ENCODE measurements at places on chromosomes 16 and 17.
A peak's percentile ranks its signal among the peaks of the same experiment; 100 is the strongest.

- DNase-seq = no peak
Measured at GRCh38 chr17:57207396-57207795, 48.9 kb upstream of the MSI2 start.

DNA sequence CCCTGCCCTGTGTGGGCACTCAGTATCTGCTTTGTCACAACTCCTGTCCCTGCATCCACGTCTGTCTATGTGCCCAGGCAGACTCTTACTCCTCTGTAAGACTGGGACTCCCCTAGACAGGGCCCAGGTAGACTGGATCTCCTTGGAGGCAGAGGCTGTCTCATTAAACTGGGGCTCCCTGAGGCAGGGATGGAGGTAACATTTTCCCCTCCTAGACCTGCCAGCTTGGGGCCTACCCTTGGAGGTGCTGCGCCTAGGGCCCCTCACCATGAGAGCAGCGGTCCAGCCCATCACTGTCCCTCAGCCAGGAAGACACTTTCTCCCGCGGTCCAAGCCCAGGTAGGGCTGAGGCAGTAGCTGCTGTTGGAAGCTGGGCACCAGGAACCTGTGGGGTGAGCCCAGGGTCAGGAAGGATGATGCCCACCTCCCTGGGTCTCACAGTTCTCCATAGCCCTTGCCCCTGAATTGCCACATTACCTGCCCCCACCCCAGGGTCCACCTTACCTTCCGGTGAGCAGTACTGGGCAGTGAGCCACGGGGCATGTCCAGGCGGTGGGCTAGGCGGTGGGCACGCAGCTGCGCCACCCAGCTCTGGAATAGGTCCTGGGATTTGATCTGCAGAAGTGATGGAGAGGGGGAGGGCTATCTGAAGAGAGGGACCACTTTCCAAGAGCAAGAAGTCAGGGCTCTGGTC is 3.4 kb downstream of the OSBPL7 start:
- no peak for DNase-seq

DNA sequence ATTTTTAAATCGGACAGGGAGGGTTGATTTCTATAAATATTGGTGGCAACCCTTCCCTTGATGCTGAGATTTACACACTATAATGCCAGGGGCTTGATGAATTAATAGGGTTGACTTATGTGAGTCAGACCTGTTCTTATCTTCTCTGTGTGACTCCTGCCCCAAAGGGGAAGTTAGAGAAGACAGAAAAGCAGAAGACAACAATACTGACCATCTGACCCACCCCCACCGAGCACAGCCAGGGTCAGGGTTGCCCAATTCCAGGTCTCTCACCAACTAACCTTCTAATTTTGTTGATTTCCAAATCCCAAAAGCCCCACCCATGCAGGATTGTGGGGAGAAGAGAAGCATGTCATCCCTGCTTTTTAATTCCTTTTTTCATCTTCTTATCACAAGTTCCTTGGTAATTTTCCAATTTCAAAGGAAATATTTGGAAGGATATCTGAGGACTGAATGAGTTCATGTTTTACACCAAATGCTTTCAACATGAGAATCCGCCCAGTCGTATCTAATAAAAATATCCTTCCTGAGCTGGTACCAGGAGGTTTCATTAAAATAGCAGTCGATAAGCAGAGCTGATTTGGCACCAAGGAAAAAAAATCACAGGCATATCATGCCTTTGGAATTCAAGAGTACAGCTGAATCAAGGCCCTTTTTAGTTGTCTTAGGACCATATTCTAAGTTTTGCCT is 603.4 kb upstream of the CDH11 start:
- DNase-seq = no peak

- no peak for DNase-seq
Measured at GRCh38 chr17:77003699-77004098, 135.5 kb downstream of the MGAT5B start.

- DNase-seq = no peak
Measured at GRCh38 chr17:7823581-7824001, 10.4 kb upstream of the KDM6B start.

GRCh38 chr17:42566215-42566882 is 551 bp upstream of the MLX start:
- DNase-seq = no peak

GRCh38 chr16:81066681-81067080 is 10.4 kb downstream of the C16orf46 start:
- no peak for DNase-seq

- DNase-seq = no peak
Measured at GRCh38 chr17:77382966-77383612, 242.3 kb downstream of the SEC14L1 start.

- DNase-seq = peak; percentile 33
Measured at GRCh38 chr17:29566473-29567303, at the start of gene ABHD15. Gene ABHD15, minus strand, starts transcription at chr17:29567037. Its CDS starts 71 bp downstream, at chr17:29566966.

DNA sequence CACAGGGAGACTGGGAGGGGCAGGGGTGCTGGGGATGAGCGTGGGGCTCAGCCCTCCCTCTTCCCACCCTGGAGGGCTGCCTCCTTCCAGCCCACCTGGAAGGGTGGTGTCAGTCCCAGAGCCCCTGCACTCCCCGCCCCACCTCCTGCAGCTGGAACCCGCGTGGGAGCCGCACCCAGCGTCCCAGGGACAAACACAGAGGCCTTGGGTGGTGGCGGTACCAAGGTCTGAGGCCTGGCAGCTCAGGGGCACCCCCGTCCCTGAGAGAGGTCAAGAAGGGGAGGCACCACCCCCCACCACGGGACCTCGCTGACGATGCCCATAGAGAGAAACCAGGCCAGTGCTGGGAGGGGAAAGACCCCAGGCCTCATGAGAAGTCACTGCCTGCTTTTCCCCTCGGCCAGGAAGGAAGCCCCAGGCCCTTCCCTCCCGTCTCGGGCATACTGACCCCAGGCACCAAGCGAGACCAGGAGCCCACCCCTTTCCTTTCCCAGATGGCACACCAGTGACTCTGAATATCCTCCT is 4.1 kb downstream of the HS3ST6 start:
- DNase-seq = no peak

GRCh38 chr17:856149-856548 is 74.0 kb downstream of the MRM3 start:
- no peak for DNase-seq

GRCh38 chr17:68248891-68249290 is 1.0 kb downstream of the AMZ2 start:
- no peak for DNase-seq

DNA sequence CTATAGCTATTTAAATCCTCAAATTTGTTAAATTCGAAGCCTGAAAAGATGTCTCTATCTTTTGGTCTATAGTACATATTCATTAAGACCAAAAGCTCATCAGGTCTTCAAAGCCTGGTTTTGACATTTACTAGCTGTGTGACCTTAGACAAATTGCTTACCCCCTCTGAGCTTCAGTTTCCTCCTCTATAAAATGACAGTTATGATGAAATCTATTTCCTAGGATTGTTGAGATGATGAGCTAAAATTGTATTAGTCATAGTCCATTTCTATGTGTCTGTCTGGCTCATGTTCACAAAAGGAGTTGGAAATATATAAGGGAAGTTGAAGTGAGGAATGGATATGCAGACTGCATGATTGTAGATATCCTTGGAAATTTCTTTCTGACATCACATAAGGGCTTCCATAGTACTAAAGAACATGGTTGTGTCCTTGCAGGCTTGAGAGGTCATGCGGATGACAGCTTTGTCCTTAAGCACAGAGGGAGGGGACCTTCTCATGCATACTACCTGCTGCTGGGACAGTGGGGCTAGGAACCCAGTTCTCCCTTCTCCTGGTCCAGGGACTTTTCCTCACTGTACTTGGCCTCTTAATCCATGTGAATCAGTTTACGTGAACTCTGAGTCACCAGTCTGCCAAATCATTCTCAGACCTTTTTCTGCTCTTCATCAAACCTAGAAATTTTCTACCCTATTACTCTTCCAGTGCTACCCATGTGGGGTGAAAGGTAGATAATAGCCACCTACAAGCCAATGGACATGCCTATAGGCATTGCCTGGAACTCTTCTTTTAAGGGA is 487.5 kb upstream of the SALL1 start:
- no peak for DNase-seq

DNA sequence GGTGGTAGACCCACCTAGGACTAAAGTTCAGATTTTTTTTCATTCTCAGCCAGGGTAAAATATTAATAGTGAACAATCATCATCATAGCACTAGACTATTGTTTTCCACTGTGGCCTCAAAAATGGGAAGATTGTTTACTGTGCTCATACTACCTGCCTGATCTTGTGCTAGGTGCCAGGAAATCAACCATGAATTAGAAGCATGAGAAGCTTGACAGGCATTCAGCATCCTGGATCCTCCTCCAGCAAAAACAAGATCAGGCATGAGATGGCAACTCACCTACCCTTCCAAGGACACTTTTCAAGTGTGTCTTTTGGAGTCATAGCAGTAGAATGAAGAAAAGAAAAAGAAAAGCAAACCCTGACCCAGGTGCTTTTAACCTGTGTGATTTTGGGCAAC is 174.2 kb downstream of the CYLD start:
- DNase-seq = no peak

DNA sequence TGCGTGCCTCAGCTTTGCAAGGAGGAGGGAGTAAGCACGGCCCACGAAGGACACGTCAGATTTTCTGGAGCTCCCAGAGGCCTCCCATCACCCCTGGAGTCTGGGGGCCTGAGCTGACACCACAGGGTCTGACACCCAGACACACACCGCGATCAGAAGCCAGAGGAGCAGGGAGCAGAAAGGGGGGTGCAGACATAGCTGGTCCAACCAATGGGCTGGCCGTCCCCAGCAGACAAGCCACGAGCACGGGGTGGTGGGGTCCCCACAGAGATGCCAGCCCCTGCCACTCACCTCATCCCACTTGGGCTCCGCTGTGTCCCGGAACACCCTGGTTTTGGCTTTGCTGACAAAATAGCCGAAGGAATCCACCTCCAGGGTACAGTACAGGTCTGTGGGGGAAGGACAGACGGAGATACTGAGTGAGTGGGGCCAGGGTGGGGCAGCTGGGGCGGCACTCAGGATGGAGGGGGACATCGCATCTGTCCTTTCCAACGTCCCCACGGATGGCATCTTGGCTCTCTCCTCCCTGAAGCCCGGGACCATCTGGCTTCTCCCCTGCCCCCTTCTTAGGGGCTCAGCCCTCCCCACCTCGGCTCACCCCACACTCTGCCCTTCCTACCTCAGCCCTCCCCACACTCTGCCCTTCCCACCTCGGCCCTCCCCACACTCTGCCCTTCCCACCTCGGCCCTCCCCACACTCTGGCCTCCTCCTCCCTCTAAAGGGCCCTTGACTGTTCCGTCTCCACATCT is 53.5 kb downstream of the TIMM22 start:
- DNase-seq = no peak
